ENCODE measurements at places on chromosomes 5 and 9.

DNA sequence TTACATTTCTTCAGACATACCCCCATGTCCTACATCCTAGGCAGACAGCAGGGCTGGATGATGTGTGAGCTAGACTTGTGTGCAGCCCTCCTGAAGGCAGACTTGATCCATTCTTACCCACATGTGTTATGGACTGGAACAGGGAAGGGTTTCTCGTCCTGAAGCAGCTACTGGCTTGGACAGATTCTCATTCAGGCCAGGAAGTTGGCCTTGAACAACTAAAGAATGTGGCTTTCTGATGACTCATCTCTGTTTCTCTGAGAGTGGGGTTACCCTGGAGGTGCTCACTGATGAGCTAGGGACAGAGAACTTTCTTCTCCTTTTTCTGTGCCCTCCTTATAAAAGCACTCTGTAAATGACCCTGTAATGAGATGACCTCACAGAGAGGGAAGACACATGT, 246.5 kb downstream of the PCSK5 start:
- DNase-seq = no peak

DNA sequence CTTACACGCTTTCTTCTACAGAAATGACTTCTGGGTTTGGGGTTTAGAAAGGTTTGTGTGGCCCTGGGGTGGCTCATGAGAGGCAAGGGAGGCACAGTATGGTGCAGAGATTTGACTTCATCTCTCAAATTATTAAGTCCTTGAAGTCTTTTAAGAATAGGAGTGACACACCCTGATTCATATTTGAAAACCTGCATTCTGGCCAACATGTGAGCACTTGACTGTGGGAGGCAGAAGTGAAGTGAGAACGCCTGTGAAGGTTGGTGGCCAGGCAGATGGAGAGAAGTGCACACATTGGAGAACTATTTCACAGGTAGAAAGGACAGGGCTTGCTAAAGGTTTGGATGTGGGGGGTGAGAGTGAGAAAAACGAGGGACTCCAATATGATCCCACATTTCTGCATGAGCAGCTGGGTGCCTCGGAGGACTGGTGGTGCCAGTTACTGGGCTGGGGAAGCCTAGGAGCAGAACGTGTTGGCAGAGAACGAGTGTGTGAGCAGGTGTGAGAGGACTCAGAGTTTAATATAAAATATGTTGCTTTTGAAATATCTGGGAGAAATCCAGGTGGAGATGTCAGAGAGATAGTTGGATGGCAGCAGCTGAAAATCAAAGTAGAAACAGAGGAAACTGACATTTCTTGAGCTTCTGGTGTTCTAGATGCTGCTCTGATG, 240.0 kb upstream of the ADAMTSL1 start:
- no peak for DNase-seq

- no peak for DNase-seq
These were observed 111.2 kb downstream of the SMARCA2 start for GRCh38 chr9:2126331-2126803.

GRCh38 chr5:18987101-18987500, 1000.9 kb downstream of the CDH18 start:
- no peak for DNase-seq

- DNase-seq = no peak
These were observed 63.1 kb downstream of the NACC2 start for GRCh38 chr9:136031741-136032730.

DNA sequence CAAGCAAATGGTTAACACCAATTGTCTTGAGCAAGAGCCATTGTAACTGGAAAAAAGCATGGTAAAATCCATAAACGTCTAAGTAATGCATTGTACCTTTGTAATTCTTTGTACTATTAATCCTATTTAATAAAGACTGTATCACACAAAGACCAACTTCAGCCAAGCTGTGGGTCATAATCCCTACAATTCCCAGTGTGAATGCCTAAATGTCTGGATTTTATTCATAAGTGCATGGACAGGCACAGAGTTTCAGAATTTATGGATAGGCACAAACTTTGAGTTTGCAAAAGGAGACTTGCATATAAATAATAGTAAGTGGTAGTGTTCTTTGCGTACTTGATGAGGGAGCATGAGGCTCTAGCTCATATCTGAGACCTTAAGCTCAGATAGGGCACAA, 1280.2 kb upstream of the WWC1 start:
- no peak for DNase-seq

- DNase-seq = no peak
These were observed 653.4 kb downstream of the ANXA1 start for GRCh38 chr9:73805111-73805510.

DNA sequence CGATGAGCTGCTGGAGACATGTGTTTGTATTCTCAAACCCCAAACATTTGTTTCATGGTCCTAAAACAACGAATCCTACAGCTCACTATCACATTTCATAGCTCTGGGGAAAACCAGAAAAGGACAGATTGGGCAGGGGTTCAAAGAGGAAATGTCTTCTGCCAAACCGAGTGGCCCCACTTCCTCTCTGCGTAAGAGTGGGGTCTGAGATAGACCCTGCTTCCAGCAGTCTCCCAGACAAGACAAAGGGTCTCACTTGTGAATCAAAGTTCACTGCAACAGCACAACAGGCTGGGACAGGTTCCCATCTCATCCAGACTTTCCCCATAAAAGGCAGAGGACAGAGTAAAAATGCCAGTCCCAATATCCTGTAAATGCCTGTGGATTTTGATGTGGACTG, 276.2 kb upstream of the SLC24A2 start:
- no peak for DNase-seq

GRCh38 chr5:99721506-99721905, 792.7 kb upstream of the CHD1 start:
- DNase-seq = no peak

DNA sequence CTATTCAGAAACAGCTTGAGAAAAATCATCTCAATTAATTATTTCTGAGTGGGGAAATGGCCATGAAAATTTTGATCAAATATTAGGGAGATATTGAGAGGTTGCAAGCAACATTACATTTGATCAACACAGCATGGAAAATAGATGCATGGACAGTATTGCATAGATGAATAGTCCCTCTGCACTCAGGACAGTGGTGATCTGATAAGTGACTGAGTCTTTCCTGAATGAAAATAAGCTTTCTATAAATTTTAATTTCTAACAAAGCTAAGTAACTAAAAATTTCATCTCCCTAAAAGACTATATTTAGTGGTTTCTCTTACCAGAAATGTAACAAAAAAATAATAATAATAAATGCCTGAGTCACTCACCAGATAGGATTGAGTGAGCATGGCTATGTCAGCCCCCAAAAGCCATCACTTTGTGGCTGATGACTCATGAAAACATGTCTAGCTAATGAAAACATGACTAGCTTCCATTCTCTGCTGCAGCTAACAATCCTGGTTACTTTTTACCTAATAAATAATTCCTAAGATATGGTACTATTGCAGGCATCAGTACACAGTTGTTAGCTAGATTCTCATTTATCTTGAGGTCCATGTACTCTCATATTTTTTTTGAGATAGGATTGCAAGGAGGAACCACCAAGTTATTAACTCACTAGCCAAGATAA, 1294.8 kb upstream of the ACO1 start:
- DNase-seq = no peak

- peak; percentile 18 for DNase-seq
These were observed 35.3 kb upstream of the SPDL1 start for GRCh38 chr5:169548315-169548714.

DNA sequence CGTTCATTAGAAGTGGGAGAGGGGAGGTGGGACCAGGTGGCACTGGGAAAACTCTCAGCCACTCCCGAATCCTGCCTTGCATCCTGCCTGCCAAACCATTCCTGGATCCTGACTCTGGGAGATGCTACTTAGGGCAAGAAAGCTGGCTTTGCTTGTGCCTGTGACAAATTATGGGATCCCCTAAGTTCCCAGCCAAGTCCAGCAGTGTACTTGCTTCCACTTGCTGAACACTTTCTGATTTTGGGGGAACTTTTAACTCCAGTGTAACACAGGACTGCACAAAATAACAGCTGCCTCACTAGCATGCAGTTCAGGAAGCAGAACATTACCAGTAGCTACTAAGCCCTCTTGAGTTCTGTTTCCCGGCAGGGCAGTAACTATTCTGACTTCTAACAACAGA, 12.5 kb upstream of the NKX2-5 start:
- DNase-seq = no peak

- no peak for DNase-seq
These were observed 230.4 kb upstream of the PUM3 start for GRCh38 chr9:3074247-3074646.

DNA sequence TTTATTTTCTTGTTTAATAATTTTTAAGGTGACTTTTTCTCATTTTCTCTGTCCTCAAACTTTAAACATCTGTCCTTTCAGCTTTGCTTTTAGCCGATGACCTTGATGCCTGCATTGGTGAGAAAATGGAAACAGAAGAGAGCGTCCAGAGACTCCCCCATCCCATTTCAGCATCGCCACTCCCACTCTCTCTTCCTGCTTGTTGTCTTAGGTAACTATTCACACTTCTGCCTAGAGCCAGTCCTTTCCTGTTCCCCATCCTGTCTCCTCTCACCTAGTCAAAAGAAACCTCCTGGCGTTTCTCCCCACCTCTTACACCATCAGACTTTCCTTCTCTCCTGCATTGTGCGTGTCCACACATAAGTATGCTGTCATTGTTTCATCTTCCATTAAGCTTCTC, 124.6 kb downstream of the MAST4 start:
- DNase-seq = no peak

DNA sequence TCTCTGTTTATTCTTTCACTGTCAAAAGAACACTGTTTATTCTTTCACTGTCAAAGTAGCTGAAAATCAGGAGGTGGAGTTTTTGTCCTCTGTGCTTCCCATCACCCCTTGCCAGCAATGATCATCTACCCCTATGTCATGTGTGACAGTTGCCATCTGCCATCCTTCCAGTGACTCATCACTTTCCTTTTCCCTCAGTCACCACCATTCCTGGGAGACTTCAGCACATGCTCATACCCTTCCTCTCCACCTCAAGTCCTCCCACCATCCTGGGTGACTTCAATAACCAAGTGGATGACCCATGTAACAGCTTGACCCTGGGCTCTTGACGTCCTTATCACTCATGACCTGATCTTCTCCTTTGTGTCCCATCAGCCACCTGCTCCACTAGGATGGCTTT, 43.3 kb upstream of the RASEF start:
- no peak for DNase-seq

GRCh38 chr5:58800861-58801540, 218.1 kb downstream of the RAB3C start:
- DNase-seq = no peak

- no peak for DNase-seq
These were observed 76.2 kb upstream of the MYO10 start for GRCh38 chr5:17012289-17012688.

GRCh38 chr5:107812570-107813141, 141.9 kb upstream of the EFNA5 start:
- no peak for DNase-seq

DNA sequence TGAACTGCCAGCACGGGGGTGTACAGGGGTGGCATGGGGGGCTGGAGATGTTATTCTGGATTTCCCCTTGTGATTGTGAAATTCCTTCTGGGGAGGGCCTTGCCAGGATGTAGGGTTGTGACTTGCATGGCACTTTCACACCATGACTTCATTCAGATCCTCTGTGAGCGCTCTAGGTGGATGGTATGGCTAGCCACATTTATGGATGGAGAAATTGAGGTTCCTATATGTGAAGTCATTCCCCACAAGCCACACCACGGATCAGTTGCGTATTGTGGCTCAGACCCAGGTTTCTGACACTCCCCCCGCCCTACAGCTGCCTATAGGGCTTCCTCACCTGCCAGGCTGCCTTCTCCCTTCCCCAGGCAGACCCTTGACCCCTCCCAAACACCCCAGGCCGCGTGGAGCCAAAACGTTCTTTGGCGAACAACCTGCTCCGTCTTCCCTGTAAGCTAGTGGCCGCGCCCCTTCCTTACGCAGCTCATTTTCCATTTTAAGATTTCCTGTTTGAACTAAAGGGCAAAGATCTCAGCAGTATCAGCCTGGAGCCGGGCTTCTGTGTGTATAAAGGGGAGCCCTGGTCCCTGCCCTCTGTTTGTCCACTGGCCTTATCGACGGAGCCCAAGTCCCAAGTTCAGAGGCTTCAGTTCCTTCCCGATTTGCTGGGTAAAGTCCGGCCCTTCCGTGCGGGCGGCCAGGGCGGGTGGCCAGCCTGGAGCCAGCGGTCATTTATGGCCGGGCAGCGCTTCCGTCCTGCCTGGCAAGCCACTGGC, 97.8 kb upstream of the KLF4 start:
- DNase-seq = no peak

DNA sequence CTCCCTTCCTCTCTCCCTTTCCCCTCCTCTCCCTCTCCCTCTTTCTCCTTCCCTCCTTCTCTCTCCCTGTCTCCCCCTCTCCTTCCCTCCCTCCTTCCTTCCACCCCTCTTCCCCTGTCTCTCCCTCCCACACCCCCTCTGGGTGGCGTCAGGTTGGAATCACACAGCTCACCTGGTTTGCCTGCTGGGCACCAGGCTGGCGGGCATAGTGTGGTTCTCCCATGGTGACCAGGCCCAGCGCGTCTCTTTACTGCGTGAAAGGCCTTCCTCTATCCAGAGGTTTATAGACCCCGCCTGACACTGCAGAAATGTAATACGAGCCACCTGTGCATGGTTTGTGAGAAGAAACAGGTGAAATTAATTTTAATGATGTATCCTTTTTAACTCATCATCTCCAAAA, 76.2 kb downstream of the MRPL36 start:
- DNase-seq = no peak

DNA sequence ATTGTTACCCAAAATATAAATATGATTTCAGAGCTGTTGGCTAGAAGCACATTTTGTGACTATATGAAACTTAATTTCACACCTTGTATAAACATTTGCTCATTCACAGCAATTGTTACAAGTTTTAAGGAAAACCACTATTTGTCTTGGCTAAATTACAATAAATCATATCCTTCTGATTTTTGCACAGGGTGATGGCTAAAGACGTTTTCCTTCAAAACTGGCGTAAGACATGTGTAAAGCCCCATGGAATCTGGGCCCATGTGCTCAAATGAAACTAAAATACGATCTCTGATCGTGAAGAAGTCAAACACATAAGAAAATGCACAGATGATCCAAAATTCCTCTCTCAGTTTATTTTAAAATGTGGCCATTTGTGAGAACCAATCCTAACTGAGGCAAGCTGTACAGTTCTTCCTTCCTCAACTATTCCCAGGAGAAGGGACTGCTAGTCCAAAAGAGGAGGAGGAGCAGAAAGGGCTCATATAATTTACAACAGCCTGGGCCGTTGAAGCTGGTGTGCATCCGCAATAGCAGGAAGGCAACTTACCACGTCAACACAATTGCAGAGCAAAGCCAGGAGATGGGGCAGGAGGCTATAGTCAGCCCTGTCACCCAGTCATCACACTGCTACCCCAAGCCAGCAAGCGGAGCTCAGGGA, 98.4 kb downstream of the MED27 start:
- no peak for DNase-seq

GRCh38 chr9:109098171-109098959, 21.4 kb downstream of the TMEM245 start:
- peak; percentile 65 for DNase-seq

DNA sequence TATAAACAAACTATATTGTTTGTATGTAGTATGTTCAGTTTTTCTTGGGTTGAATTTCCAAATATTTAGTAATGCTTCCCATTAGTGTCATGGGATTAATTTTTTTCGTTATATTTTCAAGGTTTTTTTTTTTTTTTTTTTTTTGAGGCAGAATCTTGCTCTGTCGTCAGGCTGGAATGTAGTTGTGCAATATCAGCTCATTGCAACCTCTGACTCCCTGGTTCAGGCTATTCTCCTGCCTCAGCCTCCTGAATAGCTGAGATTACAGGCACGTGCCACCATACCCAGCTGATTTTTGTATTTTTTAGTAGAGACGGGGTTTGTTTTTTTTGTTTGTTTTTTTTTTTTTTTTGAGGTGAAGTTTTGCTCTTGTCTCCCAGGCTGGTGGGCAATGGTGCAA, 10.6 kb downstream of the DDX46 start:
- DNase-seq = no peak
